ENCODE measurements at places on chromosomes 13 and 19.

- DNase-seq, result no peak
Observed at GRCh38 chr13:83508771-83509301, 373.4 kb downstream of the SLITRK1 start.

GRCh38 chr13:22128441-22129408 lies 457.9 kb downstream of the FGF9 start:
- no peak for DNase-seq

DNA sequence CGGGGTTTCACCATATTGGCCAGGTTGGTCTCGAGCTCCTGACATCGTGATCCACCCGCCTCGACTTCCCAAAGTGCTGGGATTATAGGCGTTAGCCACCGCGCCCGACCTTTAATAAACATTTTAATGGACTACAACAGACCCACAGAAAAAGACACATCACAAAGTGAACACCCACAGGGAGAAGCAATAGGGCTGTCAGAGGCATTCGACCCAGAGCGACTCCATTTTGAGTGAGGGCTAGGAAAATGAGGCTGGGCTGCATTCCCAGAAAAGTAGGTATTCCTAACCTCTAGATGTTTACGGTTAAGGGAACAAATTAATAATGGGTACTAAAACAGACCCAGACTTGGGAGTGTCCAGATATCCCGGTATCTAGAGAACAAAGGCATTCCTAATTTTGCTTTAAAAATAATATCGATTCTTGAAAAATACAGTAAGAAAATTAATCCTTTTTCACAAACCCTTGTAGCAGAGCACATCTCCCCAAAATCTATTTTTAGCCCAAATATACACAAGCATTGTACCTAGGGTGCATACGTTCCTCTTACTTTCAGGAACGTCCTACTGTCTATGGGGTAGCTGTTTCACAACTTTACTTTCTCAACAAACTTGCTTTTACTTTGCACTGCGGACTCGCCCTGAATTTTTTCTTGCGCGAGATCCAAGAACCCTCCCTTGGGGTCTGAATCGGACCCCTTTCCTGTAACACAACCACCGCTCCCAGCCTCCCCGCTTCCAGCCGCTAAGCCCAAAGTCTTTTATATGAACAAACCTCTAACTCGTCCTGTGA lies 811 bp upstream of the ZNF8 start:
- DNase-seq, result no peak

- no peak for DNase-seq
Observed at GRCh38 chr13:114236227-114236626, 1.5 kb downstream of the CDC16 start.

DNA sequence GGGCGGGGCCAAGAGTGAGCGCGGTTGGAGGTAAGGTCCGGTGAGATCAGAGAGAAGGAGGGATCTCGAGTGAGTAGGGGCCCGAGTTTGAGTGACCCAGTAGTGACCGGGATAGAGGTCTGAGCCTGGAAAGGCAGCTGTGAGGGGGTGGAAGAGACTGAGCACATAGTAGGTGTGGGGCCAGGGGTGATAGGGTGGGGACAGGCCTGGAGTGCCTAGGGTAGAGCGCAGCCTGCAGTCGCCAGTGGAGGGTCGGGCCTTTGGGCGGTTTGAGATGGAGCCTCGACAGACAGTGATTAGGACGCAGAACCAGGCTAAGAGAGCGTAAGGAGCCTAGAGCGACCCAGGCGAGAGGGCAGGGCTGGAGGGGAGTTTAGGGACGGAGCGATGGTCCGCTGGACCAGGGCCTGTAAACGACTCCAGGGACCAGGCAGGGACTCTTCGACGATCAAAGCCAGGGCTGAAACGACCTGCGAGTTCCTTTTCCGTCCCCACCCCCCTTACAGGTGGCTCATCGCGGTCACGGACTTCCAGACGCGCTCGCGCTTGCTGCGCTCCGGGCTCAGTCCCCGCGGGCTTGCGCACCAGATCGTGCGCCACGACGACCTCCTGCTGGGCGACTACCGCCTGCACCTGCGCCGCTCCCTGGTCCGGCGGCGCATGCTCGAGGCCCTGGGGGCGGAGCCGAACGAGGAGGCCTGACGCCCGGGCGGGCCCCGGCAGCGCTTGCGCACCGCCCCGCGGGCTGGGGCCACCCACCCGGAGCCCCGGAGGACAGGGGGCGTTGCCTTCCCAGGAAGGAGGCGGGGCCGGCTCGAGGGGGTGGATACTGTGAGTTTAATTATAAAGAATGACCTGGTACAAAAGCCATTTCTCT lies 9.4 kb downstream of the C19orf81 start:
- peak; percentile 32 for DNase-seq

DNA sequence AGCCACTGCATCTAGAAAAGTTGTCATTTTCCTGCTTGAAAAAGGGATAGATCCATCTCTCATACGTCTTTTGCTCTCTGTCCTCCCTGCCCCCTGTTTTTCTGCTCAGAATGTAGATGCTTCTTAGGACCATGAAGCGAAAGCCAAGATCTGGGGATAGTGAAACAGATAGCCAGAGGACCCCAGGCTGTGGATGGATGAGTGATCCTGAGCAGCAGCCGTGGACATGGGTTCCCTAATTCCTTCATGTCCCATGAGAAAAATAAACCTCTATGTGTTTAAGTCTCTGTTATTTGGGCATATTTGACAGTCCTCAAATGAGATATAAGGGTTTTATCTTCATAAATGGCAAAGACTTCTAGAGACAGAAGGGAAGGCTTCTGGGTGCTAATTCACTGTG lies 12.2 kb upstream of the FFAR2 start:
- no peak for DNase-seq

GRCh38 chr13:81697826-81698225 lies 1356.9 kb upstream of the SPRY2 start:
- no peak for DNase-seq

- no peak for DNase-seq
Observed at GRCh38 chr13:93146584-93147297, 79.9 kb upstream of the GPC6 start.

GRCh38 chr19:378706-379105 lies 30.2 kb downstream of the C2CD4C start:
- DNase-seq, result no peak

GRCh38 chr13:73059460-73060250 lies 850 bp downstream of the KLF5 start:
- peak; percentile 31 for DNase-seq

GRCh38 chr19:35911173-35911572 lies 3.1 kb upstream of the TYROBP start:
- DNase-seq, result no peak

- DNase-seq, result no peak
Observed at GRCh38 chr19:50632151-50632835, 7.4 kb downstream of the SYT3 start.

- DNase-seq, result peak; percentile 62
Observed at GRCh38 chr19:53422551-53422950, 9.2 kb upstream of the ZNF761 start.

DNA sequence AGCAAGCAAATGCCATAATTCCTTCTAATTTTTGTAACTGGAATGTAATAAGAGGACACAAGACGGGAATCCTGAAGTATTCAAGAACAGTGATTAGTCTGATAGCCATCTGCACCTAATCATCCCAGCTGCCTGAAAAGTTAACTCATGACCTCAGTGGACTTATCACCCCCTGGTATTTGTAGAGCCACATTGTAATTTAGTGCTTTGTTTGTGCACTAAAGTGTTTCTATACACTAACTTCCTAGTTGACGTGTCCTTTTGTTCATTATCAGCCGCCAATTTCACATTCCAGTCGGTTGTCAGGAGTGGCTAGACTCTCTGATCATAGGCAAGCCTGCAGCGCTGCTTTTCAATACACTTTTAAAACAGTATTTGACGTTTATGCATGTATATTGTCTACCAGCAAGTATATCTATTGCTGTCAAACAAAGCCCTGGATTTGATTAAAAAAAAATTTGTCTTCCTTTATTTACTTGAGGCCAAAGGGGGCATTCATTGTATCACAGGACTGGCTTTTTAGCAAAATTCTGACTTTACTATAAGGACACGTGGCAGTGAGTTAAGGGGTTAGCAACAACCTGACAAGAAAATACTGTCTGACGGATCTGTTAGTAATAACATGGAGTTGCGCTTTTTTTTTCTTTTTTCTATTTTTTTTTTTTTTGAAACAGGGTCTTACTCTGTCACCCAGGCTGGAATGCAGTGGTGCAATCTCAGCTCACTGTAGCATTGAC lies 10.4 kb upstream of the SOX21 start:
- DNase-seq, result no peak

DNA sequence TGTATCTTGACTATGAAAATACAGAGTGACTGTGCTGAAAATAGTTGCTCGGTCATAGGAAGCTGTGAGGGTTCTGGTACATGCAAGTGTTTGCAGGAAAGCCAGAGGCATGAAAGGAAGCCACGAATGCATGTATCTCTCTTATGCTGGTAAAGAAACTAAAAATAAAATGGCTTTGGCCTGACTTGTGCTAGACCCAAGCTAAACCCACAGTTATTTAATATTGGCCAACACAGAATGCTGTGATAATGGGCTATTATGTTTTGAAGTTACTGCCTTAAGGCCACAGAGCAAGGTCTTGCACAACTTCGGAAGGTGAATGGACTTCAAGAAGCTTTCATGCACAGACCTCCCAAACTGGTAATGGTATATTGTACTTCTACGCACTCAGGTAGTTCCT lies 518.2 kb upstream of the HTR2A start:
- no peak for DNase-seq

DNA sequence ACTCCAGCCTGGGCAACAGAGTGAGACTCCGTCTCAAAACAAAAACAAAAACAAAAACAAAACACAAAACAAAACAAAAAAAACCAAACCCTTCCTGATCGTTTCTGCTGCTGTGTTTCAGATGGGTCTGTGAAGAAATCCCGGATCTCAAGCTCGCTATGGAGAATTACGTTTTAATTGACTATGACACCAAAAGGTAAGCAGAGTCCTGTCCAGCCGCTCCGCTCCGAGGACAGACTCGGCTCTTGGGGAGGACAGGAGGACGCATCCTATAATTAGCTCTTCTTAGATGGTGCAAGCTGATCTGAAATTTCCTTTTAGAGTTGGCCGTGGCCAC lies 22.0 kb downstream of the DOT1L start:
- DNase-seq, result no peak

GRCh38 chr13:73335210-73335609 lies 276.4 kb downstream of the KLF5 start:
- no peak for DNase-seq

- no peak for DNase-seq
Observed at GRCh38 chr13:39433651-39434050, 169.3 kb downstream of the LHFPL6 start.

GRCh38 chr13:38147050-38147449 lies 202.6 kb upstream of the UFM1 start:
- DNase-seq, result no peak

DNA sequence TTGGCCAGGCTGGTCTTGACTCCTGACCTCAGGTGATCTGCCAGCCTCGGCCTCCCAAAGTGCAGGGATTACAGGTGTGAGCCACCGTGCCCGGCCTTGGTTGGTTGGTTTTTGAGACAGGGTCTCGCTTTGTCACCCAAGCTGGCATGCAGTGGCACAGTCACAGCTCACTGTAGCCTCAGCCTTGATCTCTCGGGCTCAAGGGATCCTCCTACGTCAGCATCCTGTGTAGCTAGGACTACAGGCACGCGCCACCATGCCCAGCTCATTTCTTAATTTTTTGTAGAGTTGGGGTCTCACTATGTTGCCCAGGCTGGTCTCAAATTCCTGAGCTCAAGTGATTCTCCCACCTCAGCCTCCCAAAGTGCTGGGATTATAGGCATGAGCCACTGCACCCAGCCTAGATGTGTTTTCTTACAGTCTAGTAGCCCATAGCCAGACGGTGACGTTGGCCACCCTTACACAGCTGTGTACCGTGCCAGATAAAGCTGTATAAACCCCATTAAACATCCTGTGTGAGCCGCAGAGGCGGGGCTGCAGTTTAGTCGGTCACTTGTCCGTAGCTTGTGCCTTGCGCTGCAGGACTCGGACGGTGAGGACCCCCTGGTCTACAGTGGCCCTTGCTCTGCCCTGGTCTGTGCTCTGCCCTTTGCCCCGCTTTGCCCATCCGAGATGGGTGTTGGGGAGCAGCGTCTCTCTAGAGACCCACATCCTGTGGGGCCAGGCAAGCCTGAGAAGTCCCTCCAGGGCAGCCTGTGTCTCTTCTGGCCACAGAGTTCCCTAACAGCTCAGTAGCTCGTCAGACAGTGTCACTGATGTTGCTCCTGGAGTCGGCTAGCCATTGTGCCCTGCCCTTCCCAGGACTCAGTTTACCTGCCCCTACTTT lies 9.8 kb downstream of the IRF3 start:
- no peak for DNase-seq

- no peak for DNase-seq
Observed at GRCh38 chr13:43924549-43925245, 45.0 kb downstream of the LACC1 start.

DNA sequence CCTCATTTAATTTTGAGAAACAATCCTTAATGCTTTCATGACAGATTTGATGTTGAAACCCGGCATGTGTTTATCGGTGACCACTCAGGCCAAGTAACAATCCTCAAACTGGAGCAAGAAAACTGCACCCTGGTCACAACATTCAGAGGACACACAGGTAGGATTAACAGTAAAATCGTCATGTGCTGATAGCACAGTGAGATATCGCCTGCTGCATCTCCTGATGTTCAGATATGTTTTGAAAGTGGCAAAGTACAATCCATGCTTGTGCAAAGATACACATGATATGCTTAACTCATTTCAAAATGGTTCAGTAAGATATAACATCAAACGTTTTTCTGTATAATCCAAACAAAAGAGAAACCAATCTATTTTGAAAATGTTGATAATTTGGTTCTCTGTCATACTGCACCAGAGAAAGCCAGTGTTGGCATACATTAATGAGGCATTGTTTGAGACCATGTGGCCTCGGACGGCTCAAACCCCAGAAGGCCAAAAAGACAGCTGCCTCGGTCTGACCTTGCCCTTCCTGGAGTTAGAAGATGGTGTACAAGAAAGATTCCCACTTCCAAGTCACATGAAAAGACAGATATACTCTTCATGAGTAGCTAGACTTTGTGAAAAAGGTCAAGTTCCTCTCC lies 76.2 kb downstream of the DHRS12 start:
- DNase-seq, result no peak

- DNase-seq, result no peak
Observed at GRCh38 chr19:16371540-16371986, 46.9 kb downstream of the KLF2 start.

- DNase-seq, result no peak
Observed at GRCh38 chr19:3207461-3208242, 16.8 kb upstream of the CELF5 start.

GRCh38 chr13:104954210-104954609 lies 1581.3 kb downstream of the EFNB2 start:
- DNase-seq, result no peak

GRCh38 chr19:1098177-1099051 lies 3.2 kb upstream of the POLR2E start:
- DNase-seq, result no peak

- no peak for DNase-seq
Observed at GRCh38 chr19:3386447-3387234, 20.3 kb downstream of the NFIC start.

GRCh38 chr19:49862391-49863253 lies 4.8 kb downstream of the PNKP start:
- DNase-seq, result no peak

GRCh38 chr13:34750078-34750931 lies 191.8 kb upstream of the NBEA start:
- DNase-seq, result no peak

GRCh38 chr19:4066682-4067395 lies at the start of gene ZBTB7A:
Gene ZBTB7A (minus strand): TSS chr19:4066899. CDS start chr19:4055232, 11,667 bp downstream.
- DNase-seq, result no peak
